ENCODE measurements at places on chromosomes 12 and 14.
A peak's percentile ranks its signal among the peaks of the same experiment; 100 is the strongest.

DNA sequence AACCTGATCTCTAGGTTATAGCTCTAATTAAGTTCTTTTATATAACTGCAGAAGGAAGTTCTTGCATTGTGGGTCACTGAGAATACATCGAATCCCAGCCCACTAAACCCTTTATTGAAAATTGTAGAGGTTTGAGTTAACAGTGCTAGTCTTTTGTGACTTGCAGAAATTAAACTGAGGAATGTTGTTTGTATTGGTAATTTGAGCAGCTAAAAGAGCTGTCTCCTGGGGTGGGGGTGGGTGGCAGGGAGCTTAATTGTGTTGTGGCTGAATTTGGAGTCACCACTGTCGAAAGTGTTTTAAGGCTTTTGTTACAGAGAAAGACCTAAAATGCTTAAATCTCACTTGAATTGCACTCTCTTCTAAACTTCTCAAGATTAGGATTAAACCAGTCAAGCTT is 3.2 kb upstream of the COX8C start:
- peak; percentile 85 for DNase-seq

- peak; percentile 80 for DNase-seq
Observed at GRCh38 chr14:64971943-64972791, at the start of gene RAB15. RAB15 (minus strand) TSS chr14:64972336; CDS start chr14:64972076, 260 bp downstream.

GRCh38 chr14:103216857-103217256 is 93.6 kb downstream of the TNFAIP2 start:
- DNase-seq = no peak

- no peak for DNase-seq
Observed at GRCh38 chr12:127120851-127121250, 1146.1 kb upstream of the TMEM132C start.

GRCh38 chr12:108914121-108914531 is 34.2 kb downstream of the DAO start:
- DNase-seq = no peak
